ENCODE measurements at places on chromosomes 3 and 15.

GRCh38 chr3:41932464-41932863 is 29.4 kb downstream of the ULK4 start:
- no peak for DNase-seq

- no peak for DNase-seq
These were observed 242.9 kb upstream of the ROPN1 start for GRCh38 chr3:124234852-124235252.

DNA sequence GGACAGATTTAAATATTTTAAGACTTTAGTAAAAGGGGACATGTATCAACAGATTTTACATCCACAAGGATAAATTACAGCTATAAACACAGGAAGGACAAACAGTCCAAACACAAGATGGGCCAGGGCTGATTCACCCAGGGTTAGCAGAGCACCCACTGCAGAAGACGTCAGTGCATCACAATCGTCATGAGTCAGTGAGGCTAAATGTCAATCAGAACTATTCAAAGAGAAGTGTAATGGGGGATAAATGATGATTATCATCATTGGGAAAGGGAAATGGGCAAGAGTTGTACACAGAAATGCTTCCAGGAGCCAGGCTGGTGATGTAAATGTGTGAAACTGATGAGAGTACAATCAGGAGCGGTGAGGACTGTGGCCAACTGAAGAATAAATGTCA is 226.8 kb downstream of the PLCL2 start:
- DNase-seq = peak; percentile 54

GRCh38 chr15:94324117-94324826 is 92.9 kb downstream of the MCTP2 start:
- peak; percentile 68 for DNase-seq

DNA sequence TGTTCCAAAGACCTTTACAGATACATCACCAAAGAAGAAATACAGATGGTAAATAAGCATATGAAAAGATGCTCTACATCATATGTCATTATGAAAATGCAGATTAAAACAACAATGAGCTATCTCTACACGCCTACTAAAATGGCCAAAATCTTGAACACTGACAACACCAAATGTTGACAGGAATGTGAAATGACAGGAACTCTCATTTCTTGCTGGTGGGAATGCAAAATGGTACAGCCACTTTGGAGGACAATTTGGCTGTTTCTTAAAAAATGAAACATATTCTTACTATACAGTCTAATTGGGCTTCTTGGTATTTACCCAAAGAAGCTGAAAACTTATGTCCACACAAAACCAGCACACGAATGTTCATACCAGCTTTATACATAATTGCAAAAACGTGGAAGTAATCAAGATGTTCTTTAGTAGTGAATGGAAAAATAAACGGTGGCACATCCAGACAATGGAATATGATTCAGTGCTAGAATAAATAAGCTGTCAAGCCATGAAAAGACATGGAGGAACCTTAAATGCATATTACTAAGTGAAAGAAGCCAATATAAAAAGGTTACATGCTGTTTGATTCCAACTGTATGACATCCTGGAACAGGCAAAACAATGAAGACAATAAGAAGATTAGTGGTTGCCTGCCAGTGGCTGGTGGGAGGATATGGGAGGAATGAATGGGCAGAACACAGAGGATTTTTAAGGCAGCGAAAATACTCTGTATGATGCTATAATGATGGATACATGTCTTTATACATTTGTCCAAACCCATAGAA is 81.3 kb upstream of the NEDD4 start:
- DNase-seq = no peak

DNA sequence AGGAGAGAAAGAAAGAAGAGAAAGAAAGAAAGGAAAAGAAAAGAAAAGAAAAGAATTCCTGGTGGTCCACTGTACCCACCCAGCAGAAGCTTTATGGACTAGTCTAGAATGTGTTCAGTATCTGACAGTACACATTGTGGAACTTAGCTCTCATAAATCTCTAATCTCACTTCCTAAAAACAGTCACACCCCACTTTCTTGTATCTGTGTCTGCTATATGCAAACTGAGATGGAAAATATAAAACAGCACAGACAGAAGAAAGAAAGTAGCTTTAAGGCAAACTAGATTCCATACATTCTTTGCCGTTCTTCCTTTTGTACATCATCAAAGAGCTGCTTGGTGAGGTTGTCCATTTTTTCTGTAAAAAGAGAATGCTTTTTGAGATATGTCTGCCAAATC is 41.1 kb upstream of the GNB5 start:
- peak; percentile 29 for DNase-seq

GRCh38 chr3:50336452-50337174 is 4.0 kb downstream of the RASSF1 start:
- peak; percentile 49 for DNase-seq

DNA sequence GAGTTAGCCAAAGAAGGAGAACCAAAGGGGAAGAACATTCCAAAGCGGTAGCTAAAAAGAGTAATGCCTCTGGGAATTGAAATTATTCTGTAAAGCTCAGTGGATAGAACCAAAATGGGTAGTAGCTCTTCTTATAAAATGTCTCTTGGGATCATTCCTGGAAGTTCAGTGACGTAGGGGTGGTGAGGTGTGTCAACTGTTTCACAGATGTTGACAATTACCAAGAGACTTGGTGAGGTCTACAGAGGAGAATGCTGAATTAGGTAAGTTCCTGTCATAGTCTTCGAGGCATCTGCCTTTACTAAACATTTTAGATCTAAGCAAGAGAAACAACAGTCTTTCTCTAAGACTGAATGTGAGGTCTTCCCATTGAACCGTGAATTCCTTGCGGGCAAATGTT is 67.8 kb downstream of the TPRG1 start:
- no peak for DNase-seq

- no peak for DNase-seq
These were observed 84.3 kb downstream of the ADAMTS7 start for GRCh38 chr15:78726870-78727551.

DNA sequence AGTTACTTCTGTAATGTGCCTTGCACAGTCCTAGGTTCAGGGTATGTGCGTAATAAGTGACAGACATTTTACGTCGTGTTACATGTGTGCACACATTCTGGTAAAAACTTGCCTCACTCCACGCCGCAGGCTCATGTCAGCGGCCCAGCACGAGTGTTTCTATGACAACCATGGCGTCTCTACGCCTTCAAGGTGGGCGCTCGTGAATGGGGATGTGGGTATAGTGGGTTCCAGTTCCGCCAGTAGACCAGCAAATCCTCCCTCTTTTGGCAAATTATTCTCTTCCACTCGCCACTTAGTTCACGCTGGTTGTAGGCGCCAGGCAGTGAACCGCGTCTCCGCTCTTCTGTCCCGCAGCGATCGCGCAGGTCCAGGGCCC is 40.3 kb downstream of the CHST14 start:
- no peak for DNase-seq

GRCh38 chr3:194598771-194599557 is 34.3 kb downstream of the TMEM44 start:
- DNase-seq = no peak

DNA sequence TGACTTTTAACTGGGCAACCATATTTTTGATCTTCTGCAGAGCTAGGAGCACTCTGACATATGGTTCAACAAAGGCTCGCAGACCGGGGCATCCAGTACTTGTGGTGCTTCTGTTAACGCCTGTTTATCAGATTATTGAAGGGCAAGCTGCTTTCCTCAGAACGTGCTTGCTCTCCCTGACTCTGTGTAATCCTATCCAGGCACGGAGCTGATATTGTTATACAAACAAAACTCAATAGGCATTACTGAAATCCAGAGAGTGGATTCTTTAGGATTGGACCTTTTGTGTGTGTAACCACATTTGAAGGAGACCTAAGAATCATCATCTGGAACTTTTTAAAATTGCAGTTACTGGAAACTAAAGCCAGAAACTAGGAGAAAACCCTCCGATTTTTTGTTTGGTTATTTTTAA is 246.5 kb downstream of the PTPRG start:
- DNase-seq = no peak

- DNase-seq = peak; percentile 53
These were observed 101.2 kb upstream of the ETV5 start for GRCh38 chr3:186209810-186210752.

GRCh38 chr15:37019479-37020433 is 80.6 kb downstream of the MEIS2 start:
- DNase-seq = no peak

DNA sequence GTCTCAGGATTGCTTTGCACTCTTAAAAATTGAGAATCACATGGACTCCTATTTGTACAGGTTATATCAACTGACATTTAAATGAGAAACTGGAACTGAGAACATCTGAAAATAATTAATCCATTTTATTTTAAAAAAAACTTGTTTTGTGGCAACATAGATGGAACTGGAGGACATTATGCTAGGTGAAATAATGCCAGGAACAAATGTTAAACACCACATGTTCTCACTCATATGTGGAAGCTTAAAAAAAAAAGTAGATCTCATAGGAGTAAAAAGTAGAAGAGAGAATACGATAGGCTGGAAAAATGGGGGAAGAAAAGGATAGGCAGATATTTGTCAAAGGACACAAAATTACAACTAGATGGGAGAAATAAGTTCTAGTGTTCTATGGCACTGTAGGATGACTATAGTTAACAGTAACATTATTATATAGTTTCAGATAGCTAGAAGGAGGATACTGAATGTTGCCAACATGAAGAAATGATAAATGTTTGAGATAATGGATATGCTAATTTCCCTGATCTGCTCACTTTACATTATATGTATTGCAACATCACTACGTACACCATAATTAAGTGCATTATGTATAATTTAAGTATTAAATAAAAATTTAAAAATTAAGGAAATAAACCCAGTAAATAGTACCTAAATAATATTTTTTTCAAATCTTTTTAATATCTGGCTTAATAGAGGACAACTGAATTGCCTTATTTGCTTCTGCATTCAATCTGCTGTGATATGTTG is 100.5 kb upstream of the TSPAN3 start:
- no peak for DNase-seq

- no peak for DNase-seq
These were observed 19.1 kb downstream of the DPH3 start for GRCh38 chr3:16245609-16246008.

- DNase-seq = peak; percentile 84
These were observed 69.7 kb upstream of the CMSS1 start for GRCh38 chr3:99747915-99748314.

DNA sequence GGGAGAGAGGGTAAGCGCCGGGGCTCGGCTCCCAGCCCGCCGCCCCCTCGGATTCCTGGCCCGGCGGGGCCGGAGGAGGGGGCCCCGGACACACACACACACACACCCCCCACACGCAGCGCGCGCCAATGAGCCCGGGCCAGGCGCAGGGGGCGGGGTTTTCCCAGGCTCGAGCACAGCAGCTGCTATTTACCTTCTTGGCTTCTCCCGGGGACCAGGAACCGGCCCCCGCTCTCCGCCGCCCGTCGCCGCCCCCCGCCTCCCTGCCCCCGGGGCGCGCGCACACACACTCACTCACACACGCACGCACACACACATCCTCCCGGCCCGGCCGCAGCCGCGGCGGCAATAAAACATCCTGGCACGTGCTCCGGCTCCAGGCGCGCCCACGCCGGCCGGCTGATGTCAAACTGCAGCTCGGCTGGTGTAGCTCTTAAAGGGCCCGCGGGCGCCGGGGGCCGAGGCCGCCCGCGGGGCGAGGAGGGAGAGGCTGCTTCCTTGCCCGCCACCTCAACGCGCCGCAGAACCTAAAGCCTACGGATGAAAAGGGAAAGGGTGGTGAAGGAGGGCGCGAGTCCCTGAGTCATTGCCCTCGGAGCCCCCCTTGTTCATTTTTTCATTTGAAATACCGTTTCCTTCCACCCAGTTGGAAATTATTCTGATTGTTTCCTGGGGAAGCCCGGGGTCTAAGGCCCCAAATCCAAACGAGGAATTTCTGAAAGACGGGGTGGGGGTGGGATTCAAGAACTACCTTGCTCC is 1.0 kb upstream of the HES1 start:
- DNase-seq = peak; percentile 93

GRCh38 chr3:158725348-158726011 is 6.8 kb downstream of the RARRES1 start:
- DNase-seq = peak; percentile 97

- no peak for DNase-seq
These were observed 76.0 kb downstream of the SSR3 start for GRCh38 chr3:156478891-156479290.

DNA sequence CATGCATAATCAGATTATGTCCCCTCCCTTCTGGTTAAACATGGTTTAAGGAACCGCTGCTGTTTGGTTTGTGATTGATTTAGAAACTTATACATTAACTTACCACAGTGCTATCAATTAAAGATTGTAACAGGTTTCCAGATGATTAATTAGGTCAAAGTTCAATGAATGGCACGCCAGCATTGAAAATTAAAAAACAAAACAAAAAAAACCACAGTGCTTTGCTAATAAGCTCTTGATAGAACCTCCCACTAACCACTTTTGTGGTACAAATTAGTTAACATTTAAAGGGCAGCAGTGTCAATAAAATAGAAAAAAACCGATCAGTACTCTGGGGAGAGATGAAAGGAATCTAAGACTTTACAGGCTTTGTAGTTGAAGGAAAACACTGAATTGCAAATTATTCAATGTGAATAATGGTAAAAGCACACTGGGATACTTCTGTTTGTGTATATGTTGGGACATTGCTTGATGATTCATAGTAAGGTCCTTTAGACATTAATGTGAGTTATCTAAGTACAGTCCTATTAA is 7.6 kb upstream of the C3orf38 start:
- DNase-seq = peak; percentile 52

GRCh38 chr3:188316021-188316722 is 162.2 kb downstream of the LPP start:
- DNase-seq = peak; percentile 55

- DNase-seq = no peak
These were observed 77.0 kb downstream of the SLC9A9 start for GRCh38 chr3:143771258-143771657.

GRCh38 chr3:44995142-44995770 is 19.2 kb downstream of the EXOSC7 start:
- DNase-seq = peak; percentile 74

DNA sequence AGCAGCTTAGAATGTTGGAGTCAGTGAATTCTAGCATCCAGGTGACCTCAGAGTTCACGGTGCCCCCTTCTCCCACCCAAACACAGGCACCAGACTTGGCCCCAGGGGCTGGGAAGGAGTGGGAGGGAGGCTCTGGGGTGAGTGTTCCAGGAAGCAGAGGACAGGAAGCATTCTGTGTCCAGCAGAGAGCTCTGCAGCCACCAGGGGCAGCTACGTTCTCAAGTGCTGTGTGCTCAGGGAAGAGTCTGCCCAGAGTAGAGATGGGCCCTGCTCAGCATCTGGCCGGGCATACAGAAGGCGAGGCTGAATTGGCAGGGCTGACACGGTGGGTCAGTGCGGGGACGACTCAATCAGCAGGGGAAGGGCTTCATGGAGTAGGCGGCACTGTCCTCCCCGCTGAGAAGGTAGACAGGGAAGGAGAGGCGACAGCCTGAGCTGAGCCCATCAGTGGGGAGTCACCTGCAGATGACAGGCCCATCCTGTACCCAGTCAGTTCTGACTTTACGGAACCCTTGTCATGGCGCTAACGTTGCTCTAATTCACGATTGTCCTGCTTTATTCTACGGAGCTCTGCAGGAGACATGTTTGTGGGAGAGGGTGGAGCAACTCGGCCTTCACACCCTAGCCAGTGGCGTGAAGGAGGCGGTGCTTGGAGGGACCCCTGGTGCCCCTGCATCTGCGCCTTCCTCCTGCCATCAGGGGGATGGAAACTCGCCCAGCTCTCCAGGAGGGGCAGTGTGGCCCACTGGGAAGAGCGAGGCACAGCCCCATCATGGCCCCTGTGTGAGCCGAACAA is 82.2 kb downstream of the C3orf70 start:
- peak; percentile 39 for DNase-seq

Measured in foreskin fibroblast (primary cell).